COR-L47 (cell line): ENCODE measurements at places on chromosomes 1 and 21.

GRCh38 chr1:235017719-235018118, 110.9 kb downstream of the TOMM20 start:
- no peak for DNase-seq

DNA sequence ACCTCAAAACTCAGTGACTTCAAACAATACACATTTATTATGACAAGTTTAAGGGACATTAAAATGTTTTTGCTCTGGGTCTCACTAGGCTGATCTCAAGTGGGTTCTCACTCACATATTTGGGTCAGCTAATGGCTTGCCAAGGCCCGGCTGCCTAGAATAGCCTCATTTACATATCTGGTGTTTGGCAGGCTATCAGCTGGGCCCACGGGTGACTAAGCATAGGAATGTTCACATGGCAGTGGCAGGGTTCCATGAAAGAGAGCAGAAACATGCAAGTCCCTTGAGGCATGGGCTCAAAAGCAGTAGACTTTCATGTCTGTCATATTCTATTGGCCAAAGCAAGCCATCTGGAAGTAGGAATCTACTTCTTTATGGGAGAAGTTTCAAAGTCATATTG, 492.6 kb downstream of the KCNT2 start:
- no peak for DNase-seq

DNA sequence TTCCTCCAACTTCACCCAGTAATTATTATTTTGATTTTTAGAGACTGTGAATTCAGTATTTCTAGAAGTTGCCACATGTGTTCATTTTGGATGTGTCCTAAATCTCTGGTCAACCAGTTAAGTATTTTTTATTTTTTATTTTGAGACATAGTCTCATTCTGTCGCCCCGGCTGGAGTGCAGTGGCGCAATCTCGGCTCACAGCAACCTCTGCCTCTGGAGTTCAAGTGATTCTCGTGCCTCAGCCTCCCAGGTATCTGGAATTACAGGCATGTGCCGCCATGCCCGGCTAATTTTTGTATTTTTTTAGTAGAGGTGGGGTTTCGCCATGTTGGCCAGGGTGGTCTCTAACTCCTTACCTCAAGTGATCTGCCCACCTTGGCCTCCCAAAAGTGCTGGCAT, 8.0 kb downstream of the MACF1 start:
- DNase-seq: no peak

- DNase-seq: no peak
Measured at GRCh38 chr21:38420140-38420539, 78.1 kb downstream of the ERG start.

DNA sequence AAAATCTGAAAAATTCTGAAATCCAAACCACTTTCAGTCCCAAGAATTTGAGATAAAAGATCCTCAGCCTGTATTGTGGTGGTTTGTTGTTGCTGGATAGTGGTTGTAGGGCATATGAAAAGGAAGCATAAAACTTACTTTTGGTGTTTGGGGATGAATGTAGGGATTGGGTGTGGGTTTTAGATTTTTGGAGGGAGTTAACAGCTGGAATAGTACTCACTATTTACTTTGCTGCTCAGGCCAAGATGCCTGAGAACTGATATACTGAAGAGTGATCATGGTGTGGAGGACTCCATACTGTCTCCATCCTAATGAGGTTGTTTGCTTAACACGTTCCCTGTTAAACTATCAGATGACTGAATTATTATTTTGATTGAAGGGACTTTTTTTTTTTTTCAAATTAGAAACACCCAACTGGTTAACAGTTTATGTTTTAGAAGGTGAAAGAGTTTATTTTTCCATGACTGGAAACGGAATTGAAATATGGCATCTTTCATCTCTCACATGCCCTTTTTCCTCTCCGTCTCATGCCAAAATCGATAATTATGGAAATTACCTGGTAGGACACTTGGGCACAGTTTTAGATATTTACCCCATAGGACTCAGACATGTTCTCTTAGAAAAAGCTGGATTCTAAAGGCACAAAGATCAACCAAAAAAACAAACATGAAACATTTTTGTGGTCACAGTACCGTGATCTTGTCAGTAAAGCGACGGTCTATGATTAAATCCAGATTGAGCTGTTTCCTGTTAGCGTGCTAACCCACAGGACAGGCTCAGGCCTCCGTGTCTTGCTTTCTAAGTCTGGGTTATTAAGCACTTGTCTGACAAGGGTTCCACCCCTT, 37.3 kb downstream of the RGL1 start:
- DNase-seq: no peak

DNA sequence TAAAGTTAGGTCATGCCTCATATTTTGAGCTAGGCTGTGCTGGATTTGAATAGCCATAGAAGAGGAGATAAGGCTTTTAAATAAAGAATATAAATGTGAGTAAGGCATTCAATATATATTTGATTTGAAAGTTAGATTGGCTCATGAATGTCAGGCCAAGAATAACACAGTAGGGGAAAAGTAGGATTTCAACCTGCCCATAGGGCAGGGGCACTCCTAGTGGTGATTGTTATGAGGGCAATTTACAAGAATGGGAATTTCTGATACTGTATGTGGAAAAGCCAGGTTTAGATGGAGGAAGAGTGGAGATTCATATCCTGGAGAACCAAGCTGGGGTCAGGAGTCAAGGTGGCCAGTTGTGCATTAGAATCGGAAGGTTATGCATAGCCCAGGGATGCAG, 74.9 kb downstream of the DNAH14 start:
- no peak for DNase-seq

- no peak for DNase-seq
Measured at GRCh38 chr1:66831529-66832239, 30.6 kb upstream of the INSL5 start.

DNA sequence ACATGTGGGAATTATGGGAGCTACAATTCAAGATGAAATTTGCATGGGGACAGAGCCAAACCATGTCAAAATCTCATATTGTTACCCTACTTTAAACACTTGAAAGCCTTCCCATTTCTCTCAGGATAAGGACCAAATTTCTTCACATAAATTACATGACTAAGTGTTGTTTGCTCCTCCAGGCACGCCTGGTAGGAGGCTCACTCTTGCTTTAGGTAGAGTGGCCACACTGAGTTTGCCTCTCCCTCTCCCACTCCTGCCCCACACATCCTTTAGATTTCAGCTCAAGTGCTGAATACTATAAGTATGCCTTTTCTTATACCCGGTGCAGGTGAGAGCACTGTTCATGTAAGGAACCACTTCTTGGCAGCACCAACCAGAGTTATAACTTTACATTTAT, 279.1 kb downstream of the DNM3 start:
- DNase-seq: no peak

DNA sequence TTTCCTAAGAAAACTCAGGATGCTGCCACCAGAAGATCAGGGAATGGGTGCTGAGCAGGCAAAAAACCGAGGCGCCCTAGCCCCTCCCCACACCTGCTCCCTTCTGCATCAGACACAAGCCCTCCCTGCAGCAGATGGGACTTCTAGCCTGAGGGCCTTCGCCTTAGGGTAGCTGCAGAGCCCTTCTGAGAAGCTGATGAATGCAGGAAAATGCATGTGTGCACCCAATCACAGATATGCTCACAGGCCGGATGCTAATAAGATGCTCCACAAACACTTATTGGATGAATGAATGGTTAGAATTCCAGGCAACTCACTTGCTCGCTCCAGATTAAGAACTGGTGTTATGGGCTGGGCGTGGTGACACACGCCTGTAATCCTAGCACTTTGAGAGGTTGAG, 6.8 kb upstream of the C1orf210 start:
- no peak for DNase-seq

- DNase-seq: no peak
Measured at GRCh38 chr1:213260311-213261075, 209.5 kb downstream of the RPS6KC1 start.

DNA sequence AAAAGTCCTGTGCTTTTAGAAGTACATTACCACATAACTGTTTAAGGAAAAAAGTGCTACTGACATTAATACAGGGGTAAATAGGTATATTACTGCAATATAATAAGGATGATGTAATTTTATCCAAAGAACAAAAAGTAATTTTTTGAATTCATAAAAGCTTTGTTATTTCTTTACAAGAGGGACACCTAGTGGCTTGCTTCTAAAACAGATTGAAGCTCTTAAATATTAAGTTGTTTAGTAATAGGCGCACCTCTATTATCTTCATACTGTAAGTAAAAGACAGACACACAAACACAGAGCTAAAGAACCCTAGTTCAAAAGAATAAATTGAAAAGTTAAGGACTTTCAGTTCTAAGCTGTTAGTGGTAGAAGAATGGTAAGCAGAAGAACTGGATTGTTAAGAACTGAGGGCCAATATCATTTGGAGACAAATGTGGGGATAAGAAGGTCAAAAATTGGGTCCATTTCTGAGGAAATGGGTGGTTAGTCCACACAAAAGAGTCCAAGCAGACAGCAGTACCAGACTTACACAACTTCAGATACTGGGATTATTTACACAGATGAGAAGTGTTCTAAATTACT, 15.4 kb downstream of the ZNHIT6 start:
- DNase-seq: peak; percentile 12

DNA sequence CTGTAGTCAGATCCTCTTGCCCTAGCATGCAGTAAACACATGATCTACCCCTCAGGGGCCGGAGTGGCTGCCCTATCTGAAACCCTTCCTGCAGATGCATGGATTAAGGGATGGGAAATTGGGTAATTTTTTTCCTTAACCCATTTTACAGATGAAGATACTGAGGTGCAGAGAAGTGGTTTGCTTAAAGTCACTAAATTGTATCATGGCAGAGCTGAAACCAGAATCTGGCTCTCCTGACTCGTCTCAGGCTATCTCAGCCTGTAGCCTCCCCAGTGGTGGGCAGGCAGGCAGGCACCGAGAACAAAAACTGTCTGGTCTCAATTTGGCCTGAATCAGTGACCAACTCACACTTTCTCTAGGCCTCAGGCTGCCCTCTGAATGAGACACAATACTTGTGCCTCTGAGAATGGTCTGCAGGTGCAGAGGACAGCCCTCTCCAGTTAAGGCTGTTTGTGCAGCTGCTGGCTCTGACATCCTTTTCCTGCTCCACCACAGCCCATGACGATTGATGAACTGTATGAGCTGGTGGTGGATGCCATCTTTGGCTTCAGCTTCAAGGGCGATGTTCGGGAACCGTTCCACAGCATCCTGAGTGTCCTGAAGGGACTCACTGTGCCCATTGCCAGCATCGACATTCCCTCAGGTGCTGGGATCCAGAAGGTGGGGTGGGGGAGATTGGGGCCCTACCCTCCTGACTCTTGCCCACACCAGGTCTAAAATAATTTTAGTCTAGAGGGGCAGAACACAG, 1.5 kb downstream of the NAXE start:
- DNase-seq: no peak

GRCh38 chr1:224519874-224520273, 85.3 kb upstream of the WDR26 start:
- DNase-seq: no peak

GRCh38 chr1:182217967-182218366, 156.5 kb upstream of the ZNF648 start:
- no peak for DNase-seq

- no peak for DNase-seq
Measured at GRCh38 chr1:155982106-155982505, 3.8 kb upstream of the ARHGEF2 start.

DNA sequence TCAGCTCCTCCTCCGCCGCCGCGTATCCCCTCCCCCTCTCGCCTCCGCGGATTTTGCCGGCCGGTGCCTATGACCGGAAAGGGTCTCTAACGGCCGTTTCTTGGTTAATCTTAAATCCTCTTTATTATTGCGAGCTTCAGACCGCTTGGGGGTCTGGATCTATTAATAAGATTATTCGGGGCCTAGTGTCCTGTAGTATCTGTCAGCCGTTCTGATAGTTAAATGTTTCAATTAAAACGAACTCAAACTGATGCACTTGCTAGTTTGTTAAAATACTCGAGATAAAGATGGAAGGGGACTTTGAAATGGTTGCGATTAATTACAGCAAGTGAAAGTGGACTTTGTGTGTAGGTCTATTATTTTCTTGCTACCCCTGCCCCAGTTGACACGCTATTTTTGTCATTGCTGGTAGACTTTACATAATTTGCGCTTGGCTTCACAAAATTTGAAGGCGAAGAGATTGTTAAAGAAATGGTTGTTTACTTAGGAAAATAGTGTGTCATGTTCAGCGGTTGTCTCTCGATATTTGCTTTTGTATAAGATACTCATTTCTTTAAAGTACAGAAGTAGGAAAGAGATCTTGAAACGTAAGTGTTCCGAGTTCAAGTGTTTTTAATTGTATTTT, 779 bp downstream of the SON start:
- DNase-seq: no peak

DNA sequence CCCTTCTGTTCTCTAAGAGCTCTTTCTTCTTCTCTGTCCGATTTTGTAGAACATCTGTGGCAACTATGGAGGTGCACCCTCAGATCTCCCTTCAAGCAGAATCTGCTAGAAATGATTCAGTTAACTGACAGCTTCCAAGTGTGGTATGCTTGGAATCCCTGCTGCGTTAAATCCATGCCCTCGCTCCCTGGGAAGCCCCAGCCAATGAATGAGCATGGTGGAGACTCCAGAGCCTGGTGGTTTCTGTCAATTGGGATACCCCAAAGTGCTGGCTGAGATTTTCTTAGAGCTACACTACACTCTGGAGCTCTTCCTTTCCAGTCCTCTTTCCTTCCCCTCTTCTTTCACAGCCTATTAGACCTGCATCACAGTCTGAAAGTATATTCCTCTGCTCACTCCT, 116.3 kb upstream of the C1orf21 start:
- DNase-seq: no peak

DNA sequence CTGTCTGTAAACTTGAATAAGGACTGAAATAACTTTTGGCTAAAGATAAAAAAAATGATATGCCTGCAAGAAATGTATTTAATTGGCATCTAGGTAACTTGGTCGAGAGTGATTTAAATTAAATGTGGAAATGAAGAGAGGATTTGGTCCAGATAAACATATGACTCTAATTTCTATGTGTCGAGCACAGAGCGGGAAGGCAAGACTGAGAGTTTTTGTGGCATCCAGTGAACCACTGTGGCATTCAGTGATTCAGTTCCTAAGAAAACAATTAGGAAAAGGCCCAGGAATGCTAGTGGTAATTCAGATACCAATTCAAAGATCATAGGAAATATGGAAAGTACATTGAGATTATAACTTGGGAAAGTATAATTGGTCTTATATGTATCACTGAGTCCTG, 39.6 kb downstream of the PDE4B start:
- DNase-seq: no peak

- DNase-seq: peak; percentile 7
Measured at GRCh38 chr21:19122356-19122755, 718.8 kb upstream of the TMPRSS15 start.

- DNase-seq: no peak
Measured at GRCh38 chr1:31445951-31446350, 32.9 kb downstream of the SERINC2 start.

- DNase-seq: no peak
Measured at GRCh38 chr1:87243573-87243972, 85.1 kb upstream of the LMO4 start.
